ENCODE measurements at places on chromosomes 2 and 18.

GRCh38 chr2:191109888-191110287 is 40.9 kb downstream of the STAT4 start:
- DNase-seq, result no peak

- DNase-seq, result no peak
These were observed 365.2 kb downstream of the DSEL start for GRCh38 chr18:67151366-67151765.

DNA sequence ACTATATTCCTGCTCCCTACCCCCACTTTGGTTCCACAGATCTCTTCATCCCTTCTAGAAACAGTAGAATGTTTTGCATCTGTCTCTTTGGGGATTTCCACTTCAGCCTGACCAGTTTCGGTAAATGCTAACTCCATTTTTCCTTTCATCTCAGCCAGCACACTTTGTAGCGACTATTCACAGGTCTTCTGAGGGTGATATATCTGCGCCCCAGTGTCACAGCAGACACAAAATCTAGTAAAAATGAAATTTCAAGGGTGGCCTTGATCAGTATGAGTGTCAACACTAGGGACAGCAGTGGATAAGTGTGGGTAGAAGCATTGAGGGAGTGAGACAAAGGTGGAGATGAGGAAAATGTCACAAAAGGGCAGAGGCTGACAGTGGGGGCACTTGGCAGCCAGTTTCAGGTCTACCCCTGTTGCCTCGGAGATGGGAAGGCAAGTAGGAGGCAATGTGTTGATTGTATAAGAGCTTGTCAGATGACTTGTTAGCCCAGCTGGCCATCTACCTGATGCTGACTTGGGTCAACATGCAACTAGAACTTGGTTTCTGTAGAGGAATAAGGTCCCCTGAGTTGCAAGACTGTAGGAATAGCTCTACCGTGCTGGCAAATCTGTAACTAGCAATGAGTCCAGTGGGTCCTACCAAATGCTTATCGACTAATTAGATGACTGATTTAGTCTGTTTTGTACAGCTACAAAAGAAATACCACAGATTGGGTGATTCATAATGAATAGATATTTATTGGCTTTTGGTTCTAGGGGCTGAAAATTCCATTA is 60.7 kb downstream of the CXCR4 start:
- no peak for DNase-seq

- peak; percentile 48 for DNase-seq
These were observed 280 bp upstream of the CYP1B1 start for GRCh38 chr2:38076152-38076709.

DNA sequence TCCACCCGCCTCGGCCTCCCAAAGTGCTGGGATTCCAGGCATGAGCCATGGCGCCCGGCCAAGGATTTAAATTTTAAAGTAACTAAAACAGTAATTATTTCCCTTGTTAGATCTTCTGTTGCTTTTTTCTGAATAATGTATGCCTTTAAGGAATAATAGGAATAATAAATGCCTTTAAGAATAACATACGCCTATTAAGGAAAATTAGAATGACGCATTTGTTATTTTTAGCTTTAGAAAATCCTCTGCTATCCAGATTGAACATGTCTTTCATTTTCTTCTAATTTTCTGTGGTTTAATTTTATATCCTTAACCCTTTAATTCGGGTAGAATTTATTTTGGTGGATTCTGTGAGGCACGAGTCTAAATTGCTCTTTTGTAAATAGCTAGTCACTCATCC is 23.1 kb upstream of the TMBIM1 start:
- no peak for DNase-seq

- no peak for DNase-seq
These were observed 4.0 kb downstream of the TCF7L1 start for GRCh38 chr2:85137156-85137555.

GRCh38 chr2:178707476-178707875 is 99.7 kb downstream of the TTN start:
- DNase-seq, result no peak

DNA sequence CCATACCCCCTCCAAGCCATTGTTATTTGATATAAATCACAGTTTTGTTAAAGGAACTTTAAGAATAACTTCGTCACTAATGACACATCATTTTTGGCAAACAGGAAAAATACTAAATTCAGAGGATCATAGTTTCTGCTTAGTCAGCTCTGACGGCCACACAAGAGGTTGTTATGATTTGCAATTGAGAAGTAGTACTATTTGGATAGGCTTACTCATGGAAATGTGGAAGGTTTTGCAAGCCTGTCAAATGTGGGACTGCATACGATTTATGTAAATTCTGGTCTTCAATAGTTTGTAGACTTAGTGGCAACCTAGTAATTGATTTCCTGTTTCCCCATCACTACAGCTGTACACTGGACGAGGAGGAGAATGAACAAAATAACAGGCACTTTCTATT is 108.1 kb downstream of the ARHGEF33 start:
- no peak for DNase-seq

GRCh38 chr2:140392824-140393223 is 1612.6 kb upstream of the NXPH2 start:
- no peak for DNase-seq

GRCh38 chr18:47254341-47254939 is 3.0 kb upstream of the SKOR2 start:
- no peak for DNase-seq

DNA sequence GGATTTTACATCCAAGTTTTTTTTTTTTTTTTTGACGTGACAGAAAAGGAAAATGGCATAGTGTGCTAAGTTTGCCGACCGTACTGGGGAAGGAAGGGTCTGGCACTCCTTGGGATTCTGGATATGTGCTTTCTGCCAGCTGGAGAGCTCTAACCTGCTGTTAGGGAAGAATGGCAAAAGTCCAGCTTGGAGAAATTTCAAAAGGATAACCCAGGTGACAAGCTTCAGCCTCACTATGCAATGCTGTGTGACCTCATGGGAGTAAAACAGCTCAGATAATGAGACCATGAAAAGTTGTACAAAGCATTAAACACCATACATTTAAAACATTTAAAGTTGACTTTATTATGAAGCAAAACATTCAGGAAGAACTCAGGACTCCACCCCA is 10.3 kb upstream of the GPR45 start:
- no peak for DNase-seq

DNA sequence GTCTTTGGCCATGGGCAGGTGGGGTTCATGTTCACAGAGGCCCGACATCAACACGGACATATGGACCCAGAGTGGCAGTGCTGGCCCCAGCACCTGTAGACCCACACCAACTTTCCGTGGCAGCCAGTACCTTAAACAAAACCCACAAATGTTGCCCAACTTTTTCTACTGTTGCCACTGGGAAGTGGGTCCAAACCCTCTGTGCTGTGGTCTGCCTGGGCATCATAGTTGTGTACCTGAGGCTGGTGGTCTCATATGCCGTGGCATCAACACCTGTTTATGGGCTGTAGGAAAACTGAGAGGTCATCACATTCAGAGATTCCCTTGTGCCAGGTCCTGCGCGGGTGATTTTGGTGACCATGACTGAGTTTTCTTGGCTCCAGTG is 79.9 kb downstream of the SH3RF3 start:
- DNase-seq, result no peak

DNA sequence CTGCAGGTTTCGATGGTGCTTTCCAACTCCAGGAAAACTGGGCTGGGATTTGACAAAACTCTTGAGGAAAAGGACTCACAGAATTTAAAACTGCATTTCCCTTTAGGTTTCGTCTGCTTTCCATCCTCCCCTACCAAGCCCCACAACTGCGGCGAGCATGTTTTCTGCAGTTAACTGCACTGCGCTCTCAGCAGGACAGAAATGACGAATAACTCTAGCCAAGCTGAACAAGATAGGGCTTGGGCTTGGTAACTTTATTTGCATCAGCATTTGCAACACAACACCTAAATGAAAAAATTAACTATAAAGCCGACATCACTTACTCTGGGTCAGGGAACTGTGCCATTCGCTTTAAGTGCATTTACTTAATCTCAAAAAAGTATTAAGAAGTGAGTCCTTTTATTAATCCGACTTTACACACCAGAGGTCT is 669 bp upstream of the PIKFYVE start:
- DNase-seq, result no peak

GRCh38 chr2:27762951-27763906 is 8.3 kb upstream of the MRPL33 start:
- DNase-seq, result no peak

DNA sequence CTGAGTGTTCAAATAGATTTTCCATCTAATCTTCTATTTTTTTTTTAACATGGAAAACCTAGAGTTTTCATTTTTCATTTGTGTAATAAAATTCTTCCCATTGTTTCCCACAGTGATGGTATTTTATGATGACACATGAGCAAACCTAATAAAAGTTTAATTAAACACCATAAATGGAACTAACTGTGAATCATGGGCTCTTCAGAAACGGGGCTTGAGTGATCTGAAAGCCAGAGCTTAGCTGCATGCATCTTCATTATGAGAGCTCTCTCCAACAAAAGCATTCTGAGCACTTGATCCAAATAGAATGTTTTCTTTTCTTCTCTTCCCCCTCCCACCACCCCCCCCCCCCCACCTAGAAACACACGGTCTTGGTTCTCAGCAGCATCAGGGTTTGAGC is 82.1 kb upstream of the REV1 start:
- DNase-seq, result no peak

DNA sequence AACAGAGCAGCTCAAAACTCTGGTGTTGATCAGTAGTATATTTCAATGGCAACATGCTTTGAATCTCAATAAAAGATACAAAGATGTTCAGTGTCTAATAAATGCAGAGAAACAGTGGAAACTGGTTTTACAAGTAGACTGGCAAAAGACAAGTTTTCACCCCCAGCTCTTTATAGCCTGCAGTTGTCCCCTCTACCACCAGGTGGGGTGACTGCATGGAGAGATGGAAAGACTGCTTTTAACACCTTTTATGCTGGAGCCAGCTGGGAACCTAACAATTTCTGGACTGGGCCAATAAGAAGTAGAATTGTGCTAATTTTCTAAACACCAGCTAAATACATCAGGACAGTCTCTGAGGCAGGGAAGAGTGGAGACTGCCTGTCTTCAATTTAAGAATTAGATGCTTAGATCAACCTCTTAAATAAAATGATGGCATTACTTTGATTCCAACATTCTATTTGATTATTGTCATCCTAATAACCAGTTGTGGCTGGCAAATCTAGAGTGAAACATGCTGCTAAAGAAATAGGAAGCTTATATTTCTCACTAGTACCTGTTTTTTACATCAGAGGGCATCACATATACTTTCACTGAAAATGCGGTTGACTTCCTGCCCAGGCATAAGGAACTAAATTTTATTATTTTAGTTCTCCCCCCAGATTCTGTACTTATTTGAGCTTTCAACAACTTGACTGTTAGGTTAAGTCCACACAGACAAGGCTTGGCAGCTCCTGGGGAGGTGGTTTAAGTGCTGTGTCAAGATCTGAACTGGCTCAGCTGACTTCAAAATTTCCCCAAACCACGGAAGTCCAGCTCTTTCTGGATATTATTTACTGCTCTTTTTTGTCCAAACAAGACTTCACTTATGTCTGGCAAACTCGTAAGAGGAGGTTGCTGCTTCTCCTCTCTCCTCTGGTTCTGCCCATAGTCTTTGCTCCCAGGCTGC is 140.5 kb downstream of the TPGS2 start:
- no peak for DNase-seq
